ENCODE measurements at places on chromosomes 12 and 14.
A peak's percentile ranks its signal among the peaks of the same experiment; 100 is the strongest.

GRCh38 chr12:29599381-29599780 lies 101.9 kb upstream of the OVCH1 start:
- DNase-seq: no peak

DNA sequence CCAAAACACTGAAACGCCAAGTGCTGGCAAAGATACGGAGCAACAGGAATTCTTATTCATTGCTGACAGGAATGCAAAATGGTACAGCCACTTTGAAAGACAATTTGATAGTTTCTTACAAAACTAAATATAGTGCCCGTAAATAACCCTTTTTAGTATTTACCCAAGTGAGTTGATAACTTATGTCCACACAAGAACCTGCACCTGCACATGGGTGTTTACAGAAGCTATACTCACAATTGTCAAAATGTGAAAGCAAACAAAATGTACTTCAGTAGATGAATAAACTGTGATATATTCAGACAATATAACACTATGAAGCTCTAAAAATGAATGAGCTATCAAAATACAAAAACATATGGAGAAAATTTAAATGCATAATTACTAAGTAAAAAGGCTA lies 86.6 kb downstream of the ATXN7L3B start:
- DNase-seq: no peak

DNA sequence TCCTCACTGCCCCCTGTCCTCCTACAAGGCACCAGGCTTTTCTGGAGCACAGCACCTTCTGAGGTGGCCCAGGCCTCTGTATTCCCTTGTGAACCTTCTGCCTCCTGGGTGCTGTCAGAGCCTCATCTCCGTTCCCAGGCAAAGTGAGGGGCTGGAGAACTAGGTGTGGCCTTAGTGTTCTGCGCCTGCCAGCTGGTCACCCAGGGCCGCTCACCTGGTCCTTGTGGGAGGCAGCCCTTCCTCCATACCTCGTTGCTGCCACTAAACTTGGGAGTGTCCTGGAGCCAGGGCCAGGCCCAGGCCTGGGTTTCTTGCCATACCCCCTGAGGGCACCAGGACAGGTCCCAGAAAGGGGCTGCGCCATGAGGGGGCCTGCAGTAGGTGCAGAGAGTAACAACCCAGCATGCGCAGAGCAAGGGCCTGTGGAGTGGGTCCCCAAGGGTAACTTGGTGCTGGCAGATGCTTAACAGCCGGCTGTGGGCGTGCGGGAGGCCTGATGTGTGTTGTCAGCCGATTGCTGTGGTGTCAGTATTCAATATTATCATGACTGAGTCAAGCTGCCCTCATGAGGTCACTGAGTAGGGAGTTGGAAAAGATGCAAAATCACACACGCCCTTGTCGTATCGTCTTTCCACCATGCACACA lies 17.1 kb downstream of the OTUB2 start:
- DNase-seq: no peak

GRCh38 chr12:9707864-9708808 lies 24.8 kb downstream of the CLECL1 start:
- DNase-seq: peak; percentile 62

GRCh38 chr12:89721291-89721987 lies 12.8 kb upstream of the ATP2B1 start:
- DNase-seq: no peak

DNA sequence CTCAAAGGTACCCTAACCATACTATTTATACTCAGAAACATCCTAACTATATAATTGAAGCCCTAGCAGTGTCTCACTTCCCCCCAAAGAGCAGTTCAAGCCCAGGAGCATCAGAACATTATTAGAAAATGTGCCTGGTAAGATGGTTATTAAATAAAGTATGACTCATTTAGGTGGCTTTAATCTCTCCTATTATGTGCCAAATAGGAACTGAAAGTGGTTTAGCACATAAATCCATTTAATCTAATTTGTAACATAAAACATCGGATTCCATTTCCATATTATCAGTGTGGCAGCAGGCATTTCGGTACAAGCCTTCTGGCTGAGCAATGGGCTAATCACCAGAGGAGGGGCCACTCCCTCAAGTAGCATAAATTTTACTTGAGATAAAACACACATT lies 395.2 kb upstream of the TMTC1 start:
- no peak for DNase-seq

GRCh38 chr12:105201299-105201698 lies 34.7 kb downstream of the APPL2 start:
- no peak for DNase-seq

GRCh38 chr12:91344408-91344807 lies 161.8 kb upstream of the DCN start:
- DNase-seq: no peak

DNA sequence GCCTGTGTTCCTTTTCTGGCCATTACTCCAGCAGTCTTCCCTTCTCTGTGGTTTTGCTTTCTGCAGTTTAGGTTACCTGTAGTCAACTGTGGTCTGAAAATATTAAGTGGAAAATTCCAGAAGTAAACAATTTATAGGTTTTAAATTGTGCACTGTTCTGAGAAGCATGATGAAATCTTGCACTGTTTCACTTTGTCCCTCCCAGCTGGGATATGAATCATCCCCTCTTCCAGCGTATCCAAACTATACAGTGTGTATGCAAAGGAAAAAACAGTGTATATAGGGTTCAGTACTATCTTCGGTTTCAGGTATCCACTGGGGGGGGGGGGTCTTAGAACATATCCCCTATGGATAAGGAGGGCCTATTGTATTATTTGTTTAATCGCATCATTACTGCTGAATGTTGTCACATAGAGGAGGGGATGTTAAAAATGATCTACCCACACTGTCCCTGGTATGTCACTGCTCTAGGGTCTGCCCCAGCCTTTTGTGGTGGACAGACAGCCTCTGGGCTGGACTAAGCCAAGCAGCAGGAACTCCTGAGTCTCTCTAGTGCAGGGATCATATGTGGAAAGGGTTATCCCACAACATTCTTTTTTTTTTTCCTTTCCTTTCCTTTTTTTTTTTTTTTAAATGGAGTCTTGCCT lies 109.1 kb upstream of the MAX start:
- DNase-seq: no peak

- no peak for DNase-seq
These were observed 272.7 kb downstream of the AEBP2 start for GRCh38 chr12:19712041-19712440.

- no peak for DNase-seq
These were observed 241.3 kb downstream of the GRIN2B start for GRCh38 chr12:13740149-13740545.

GRCh38 chr12:34625116-34625515 lies 602.8 kb downstream of the ALG10 start:
- DNase-seq: no peak

GRCh38 chr14:59428581-59429012 lies 36.6 kb downstream of the GPR135 start:
- no peak for DNase-seq

- no peak for DNase-seq
These were observed 68.9 kb upstream of the CISTR start for GRCh38 chr12:53820514-53821306.

GRCh38 chr14:64688031-64688430 lies 16.2 kb upstream of the PLEKHG3 start:
- no peak for DNase-seq

GRCh38 chr12:122028165-122028904 lies 6.7 kb downstream of the BCL7A start:
- DNase-seq: no peak

DNA sequence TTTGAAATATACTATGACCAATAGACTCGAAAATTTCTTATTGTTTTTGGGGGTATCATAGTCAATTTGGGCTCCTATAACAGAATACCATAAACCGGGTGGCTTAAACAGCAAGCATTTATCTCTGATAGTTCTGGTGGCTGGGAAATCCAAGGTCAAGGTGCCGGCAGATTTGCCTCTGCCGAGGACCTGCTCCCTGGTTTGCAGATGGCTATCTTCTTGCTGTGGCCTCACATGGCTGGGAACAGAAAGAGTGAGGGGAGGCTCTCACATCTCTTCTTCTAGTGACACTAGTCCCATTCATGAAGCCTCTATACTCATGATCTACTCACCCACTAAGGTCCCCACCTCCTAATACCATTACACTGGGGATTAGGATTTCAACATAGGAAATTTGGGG lies 70.7 kb downstream of the BORCS5 start:
- no peak for DNase-seq

GRCh38 chr12:48454667-48455066 lies 17.7 kb upstream of the ANP32D start:
- no peak for DNase-seq

GRCh38 chr12:12286441-12286840 lies 19.6 kb upstream of the LRP6 start:
- no peak for DNase-seq

GRCh38 chr12:64656429-64656828 lies 46.1 kb downstream of the RASSF3 start:
- DNase-seq: no peak

GRCh38 chr12:106080041-106080790 lies 58.5 kb downstream of the NUAK1 start:
- DNase-seq: no peak

- no peak for DNase-seq
These were observed 35.1 kb downstream of the EIF2S3B start for GRCh38 chr12:10540776-10541205.

GRCh38 chr14:54652188-54652587 lies 85.3 kb downstream of the SAMD4A start:
- DNase-seq: no peak

- DNase-seq: no peak
These were observed 47.1 kb downstream of the SYNE2 start for GRCh38 chr14:63899953-63900352.

- peak; percentile 51 for DNase-seq
These were observed 1.0 kb downstream of the SH2B3 start for GRCh38 chr12:111406474-111407376.

GRCh38 chr12:102376181-102376747 lies 104.1 kb downstream of the IGF1 start:
- DNase-seq: no peak

DNA sequence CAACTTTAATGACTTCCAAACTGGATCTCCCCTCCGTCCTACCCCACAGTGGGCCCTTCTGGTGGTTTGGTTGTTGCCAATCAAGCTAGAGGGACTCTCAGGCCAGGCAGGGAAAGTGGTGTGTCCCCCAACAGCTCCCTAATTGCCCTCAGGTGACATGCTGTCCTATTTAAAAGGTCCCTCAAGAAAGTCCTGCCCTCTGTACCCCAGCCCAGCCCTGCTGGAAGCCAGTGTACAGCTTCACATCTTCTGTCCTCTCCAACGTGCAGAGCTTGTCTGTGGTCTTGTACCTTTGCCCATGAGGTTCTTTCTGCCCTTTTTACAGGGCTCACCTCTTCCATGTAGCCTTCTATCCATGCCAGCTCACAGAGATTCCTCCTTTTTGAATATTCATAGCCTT lies 4.2 kb downstream of the RIN3 start:
- no peak for DNase-seq

DNA sequence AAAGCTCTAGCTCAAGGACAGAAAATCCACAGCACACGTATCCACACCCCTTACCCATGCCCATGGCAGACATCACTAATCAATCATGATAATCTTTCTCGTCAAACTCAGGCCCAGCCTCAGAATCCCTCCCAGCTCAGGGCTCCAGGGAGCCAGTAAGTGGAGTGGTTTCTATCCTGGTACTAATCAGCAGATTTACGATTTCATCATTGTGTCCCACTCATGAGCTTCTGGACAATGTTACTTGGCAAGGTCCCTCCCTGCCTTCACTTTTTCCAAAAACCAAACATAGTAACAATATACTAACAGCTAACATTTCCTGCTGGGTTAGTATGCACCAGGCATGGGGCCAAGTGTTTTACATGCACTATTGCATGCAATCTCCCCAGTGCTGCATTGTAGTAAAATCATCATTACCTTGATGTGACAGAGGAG lies 45.8 kb upstream of the NCOR2 start:
- DNase-seq: no peak

DNA sequence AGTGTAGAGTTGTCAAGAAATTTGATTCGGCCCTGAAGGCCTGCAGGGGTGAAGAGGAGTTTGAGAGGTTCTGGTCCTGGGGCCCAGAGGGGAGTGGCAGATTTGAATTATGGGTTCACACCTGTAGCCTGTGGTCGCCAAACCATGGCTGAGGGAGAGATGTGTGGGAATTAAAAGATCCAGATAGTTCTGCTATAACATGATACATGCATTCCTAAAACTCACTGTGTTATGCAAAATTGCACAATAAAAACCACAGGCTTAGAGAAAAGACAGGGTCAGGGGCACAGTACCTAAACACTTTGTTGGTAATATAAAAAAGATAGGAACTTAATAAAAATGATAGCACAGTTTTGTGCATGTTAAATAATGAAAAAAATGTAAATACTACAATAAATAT lies 106.2 kb downstream of the TMEM30B start:
- no peak for DNase-seq

- no peak for DNase-seq
These were observed 99.5 kb downstream of the EGLN3 start for GRCh38 chr14:33851366-33851765.

DNA sequence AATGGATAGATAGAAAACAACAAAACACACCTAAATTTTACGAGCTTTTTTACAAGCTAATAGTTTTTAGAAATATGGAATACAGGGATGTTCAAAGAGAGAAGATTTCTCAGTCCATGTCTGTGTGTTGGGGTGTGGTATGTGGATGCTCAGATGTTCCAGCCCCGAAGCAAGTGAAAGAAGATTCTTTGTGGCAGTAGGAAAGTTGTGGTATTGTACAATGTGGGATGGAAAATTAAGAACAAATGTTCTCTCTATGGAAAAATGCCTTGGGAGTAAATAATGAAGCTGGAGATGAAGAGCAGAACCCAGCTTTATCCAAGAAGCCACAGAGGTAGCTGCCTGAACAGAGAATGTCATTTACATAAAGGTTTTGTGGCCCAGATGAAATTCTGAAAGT lies 150.3 kb upstream of the PRKD1 start:
- no peak for DNase-seq

DNA sequence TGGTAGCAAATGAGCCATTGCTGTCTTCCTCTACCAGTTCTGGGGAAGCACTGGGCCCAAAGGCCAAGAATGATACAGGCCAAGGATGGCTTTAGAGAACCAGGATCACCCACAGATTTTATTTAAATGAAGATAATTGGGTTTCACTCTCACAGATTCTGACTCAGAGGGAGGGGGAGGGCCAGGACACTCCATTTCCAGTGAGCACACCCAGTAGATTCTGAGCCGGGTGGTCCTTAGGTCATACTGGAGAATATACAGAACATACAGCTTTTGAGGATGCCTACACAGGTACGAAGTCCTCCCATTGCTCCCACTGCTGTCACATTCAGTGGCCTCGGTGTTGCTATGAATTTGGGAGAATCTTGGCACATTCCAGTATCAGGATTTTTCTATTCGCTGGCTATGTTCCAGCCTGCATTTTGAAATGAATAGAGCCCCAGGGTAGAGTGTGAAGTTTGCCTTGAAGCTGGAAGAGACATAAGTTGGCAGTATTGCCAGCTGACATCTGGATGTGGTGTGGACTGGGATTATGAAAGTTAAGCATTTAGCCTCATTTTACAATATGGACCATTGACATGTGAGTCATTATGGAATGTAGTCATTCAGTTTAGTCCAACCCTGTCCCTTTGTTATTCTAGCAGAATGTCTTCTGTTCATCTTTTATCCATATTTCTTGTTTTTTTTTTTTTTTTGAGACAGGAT lies 45.8 kb upstream of the POC1B start:
- no peak for DNase-seq

Measured in effector CD4-positive, alpha-beta T cell (primary cell).